Mammary microvascular endothelial cell (primary cell): ENCODE measurements at places on chromosomes 6 and 20. TPM values are rescaled to one million over a fixed set of nuclear protein-coding genes. Genes with fewer than 3 reads are reported as not detected.

Gene VNN1
- 0.20 and 0.69 TPM in 2 replicates for total RNA-seq

Gene DUSP15
- 0.44 TPM in 1 of 2 replicates, not detected in the other for total RNA-seq

Gene ZNF512B
- 10.7 and 13.0 TPM in 2 replicates for total RNA-seq

Gene GSTA2
- total RNA-seq, result not detected in 2 replicates
